ENCODE measurements at places on chromosomes 5 and 9. TPM values are rescaled to one million over a fixed set of nuclear protein-coding genes. Genes with fewer than 3 reads are reported as not detected.

The C5orf52 gene
- 0.42 TPM for total RNA-seq

The SLC1A1 gene
- total RNA-seq = not detected

The GARIN3 gene
- 0.19 TPM for total RNA-seq

The SLC25A2 gene
- 0.23 TPM for total RNA-seq

The BBLN gene
- 89.3 TPM for total RNA-seq

The BRD9 gene
- 82.0 TPM for total RNA-seq

The ADRB2 gene
- 0.37 TPM for total RNA-seq

The SLCO6A1 gene
- total RNA-seq = not detected

The CCNG1 gene
- total RNA-seq = 72.5 TPM

The TMEM215 gene
- not detected for total RNA-seq

The SMIM32 gene
- not detected for total RNA-seq

DNA sequence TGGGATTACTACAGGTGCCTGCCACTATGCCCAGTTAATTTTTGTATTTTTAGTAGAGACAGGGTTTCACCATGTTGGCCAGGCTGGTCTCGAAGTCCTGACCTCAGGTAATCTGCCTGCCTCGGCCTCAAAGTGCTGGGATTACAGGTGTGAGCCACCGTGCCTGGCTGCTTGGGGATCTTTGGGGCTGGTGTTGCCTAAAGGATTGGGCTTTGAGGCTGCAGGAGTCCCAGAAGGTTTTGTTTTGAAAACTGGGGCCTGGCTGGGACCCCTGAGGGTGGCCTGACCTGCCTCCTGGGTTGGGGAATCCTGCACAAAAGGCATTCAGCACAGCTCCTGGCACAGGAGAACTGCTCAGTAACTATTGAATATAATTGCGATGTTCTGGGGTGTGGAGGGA is 25.1 kb upstream of the SHB start:
- DNase-seq = no peak
- no peak overlapping the region for H3K4me3 ChIP-seq
- peaks cover 16% of the 10 kb centered on the region for H3K27me3 ChIP-seq
- H3K27ac ChIP-seq = no peak overlapping the region

DNA sequence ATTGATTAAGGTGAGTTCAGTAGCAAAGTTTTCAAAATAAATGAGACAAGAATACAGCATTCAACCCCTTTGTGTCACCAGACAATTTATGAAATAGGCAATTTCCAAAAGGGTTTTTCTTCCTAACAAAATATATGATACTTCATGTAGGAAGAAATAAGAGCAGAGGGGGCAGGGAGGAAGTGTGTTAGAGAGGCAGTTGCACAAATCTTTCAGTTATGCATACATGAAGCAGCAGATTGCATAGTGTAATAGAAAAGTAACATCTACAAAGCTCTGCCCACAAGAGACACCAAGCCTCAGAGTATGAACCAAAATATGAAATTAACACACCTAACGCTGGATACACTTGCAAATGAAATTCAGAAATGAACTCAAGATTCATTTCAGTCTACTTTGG is 157.0 kb downstream of the DENND1A start:
- no peak overlapping the region for H3K4me3 ChIP-seq
- H3K27ac ChIP-seq = no peak overlapping the region
- H3K36me3 ChIP-seq = no peaks in the 10 kb centered on the region
- H3K27me3 ChIP-seq = peaks cover 2% of the 10 kb centered on the region

GRCh38 chr9:75592586-75592985 is 297.9 kb upstream of the PCSK5 start:
- no peak for DNase-seq
- no peaks in the 10 kb centered on the region for H3K4me1 ChIP-seq
- no peaks in the 10 kb centered on the region for H3K36me3 ChIP-seq
- no peaks in the 10 kb centered on the region for H3K27me3 ChIP-seq
- H3K27ac ChIP-seq = no peak overlapping the region

- H3K4me3 ChIP-seq = no peak overlapping the region
- peaks cover 2% of the 10 kb centered on the region for H3K4me1 ChIP-seq
- no peak overlapping the region for H3K27ac ChIP-seq
- H3K36me3 ChIP-seq = no peaks in the 10 kb centered on the region
- no peak for DNase-seq
These were observed 32.2 kb upstream of the NOTCH1 start for GRCh38 chr9:136577941-136578625.

GRCh38 chr5:83837265-83837907 is 116.7 kb upstream of the HAPLN1 start:
- H3K36me3 ChIP-seq = no peaks in the 10 kb centered on the region
- H3K4me1 ChIP-seq = no peaks in the 10 kb centered on the region
- DNase-seq = no peak

DNA sequence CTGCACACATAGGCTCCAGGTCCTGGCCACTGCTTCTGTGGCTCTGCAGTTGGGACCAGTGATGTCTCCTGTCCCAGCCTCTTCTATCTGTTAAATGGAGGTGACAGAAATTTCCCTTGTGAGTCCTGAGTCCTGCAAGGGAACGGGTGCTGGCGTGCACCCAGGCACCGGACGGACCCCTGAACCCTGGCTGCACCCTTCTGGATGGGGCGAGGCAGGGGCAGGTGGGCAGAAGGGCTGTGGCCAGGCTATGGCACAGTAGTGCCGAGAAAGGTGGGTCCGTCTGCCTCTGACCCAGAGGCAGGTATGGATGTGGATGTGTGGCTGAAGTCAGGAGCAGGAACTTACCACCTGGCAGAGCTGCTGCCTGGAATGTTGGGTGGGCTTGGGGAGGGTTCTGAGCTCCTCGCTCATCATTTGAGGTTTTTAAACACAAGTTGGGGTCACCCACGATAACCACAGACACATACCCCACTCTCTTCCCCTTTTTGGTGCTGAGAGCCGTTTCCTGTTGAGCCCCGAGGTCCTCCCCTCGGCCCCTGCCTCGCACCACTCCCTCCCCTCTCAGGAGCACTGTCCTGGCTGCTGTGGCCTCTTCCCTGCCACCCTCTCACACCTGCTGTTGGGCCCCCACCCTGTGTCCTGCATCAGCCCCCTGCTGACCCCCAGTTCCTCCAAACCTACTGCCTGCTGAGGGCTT is 82.0 kb downstream of the COL5A1 start:
- no peaks in the 10 kb centered on the region for H3K36me3 ChIP-seq
- no peak for DNase-seq
- H3K27ac ChIP-seq = no peak overlapping the region
- H3K4me1 ChIP-seq = peaks cover 8% of the 10 kb centered on the region
- H3K27me3 ChIP-seq = peaks cover 3% of the 10 kb centered on the region
- no peak overlapping the region for H3K4me3 ChIP-seq

- H3K36me3 ChIP-seq = no peaks in the 10 kb centered on the region
- H3K4me3 ChIP-seq = no peak overlapping the region
- H3K4me1 ChIP-seq = no peaks in the 10 kb centered on the region
- DNase-seq = no peak
These were observed 41.3 kb upstream of the PHYKPL start for GRCh38 chr5:178273665-178274541.

GRCh38 chr5:124410539-124411488 is 335.6 kb downstream of the ZNF608 start:
- no peak overlapping the region for H3K27ac ChIP-seq
- H3K27me3 ChIP-seq = no peaks in the 10 kb centered on the region

DNA sequence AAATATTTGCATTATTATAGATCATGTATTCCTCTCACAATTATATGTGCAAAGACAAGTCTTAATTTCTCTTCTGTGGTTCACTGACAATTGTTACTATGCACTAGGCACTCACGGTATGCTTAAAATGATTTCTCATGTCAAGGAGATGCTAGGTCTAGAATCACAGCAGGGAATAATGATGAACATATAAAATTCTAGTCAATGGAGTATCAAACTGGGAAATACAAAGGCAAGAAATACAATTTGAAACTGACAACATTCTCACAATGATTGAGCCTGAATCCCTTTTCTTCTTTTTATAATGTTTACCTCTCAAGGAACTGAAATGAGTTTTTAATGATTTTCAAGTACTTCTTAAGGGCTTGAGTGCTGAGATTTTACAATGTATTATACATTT is 302.3 kb upstream of the GRAMD2B start:
- no peaks in the 10 kb centered on the region for H3K36me3 ChIP-seq
- H3K4me1 ChIP-seq = no peaks in the 10 kb centered on the region
- H3K27ac ChIP-seq = no peak overlapping the region
- H3K27me3 ChIP-seq = no peaks in the 10 kb centered on the region
- H3K4me3 ChIP-seq = no peak overlapping the region

- no peak overlapping the region for H3K4me3 ChIP-seq
- H3K27ac ChIP-seq = no peak overlapping the region
These were observed 57.5 kb downstream of the PSAT1 start for GRCh38 chr9:78354324-78354973.

DNA sequence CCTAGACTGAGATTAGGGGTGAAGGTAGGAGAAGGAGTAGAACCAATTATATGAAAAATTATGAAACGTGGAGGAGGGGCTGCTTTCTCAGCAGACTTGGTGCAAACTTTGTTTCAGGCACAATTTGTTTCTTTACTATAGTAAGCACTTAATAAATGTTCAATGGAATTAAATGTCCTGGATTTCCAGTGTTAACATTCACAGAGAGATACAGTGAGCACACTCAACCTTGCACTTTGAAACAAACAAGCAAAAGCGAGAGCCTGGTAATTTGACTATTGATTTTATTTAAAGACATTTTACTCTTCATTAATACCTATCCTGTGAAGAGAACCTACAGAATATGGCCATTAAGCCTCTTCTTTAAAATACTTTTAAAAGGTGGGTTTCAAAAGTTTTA is 933 bp downstream of the LECT2 start:
- no peak for DNase-seq
- no peak overlapping the region for H3K27ac ChIP-seq
- H3K36me3 ChIP-seq = no peaks in the 10 kb centered on the region
- H3K4me1 ChIP-seq = no peaks in the 10 kb centered on the region

DNA sequence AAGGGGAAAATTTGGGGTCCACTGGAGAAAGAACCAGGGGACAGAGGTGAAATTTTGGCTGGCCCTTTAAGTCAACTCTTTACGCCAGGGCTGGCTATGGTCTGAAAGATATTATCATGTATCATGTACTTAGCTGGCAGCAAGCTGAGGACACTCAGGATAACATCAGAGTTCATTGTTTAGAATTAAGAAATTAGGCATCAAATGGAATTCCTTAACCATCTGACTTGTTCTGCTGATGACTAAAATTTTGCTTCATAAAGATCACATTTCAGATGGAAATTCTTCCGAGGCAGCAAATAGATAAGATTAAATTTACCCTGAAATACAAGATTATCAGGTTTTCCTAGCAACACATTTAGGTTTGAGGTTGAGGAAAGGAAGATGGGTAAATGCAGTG is 269.4 kb upstream of the KLF9 start:
- H3K4me3 ChIP-seq = no peak overlapping the region
- DNase-seq = no peak
- H3K4me1 ChIP-seq = no peaks in the 10 kb centered on the region
- H3K27me3 ChIP-seq = peaks cover 9% of the 10 kb centered on the region

DNA sequence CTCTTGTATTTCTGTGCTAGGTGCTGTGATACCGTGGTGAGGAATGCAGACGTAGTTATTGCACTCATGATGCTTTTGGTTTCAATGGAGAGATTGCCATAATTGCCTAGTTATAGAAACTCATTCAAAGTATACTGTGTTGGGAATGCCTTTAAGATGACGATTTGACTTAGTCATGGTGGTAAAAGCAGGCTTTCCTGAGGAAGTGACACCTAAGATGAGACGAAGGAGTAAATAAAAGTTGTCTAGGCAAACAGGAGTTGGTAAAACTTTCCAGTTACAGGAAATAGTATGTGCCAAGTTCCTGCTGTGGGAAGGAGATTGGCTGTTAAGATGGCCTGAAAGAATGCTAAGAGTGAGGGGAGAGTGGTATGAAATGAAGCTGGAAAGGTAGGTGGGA is 48.1 kb downstream of the FOCAD start:
- no peak overlapping the region for H3K27ac ChIP-seq
- peaks cover 9% of the 10 kb centered on the region for H3K36me3 ChIP-seq
- peaks cover 8% of the 10 kb centered on the region for H3K4me1 ChIP-seq
- H3K4me3 ChIP-seq = no peak overlapping the region

- H3K4me1 ChIP-seq = peaks cover 8% of the 10 kb centered on the region
- H3K27ac ChIP-seq = no peak overlapping the region
- H3K4me3 ChIP-seq = no peak overlapping the region
- H3K27me3 ChIP-seq = no peaks in the 10 kb centered on the region
These were observed 70.7 kb downstream of the THBS4 start for GRCh38 chr5:80105698-80106439.

GRCh38 chr5:93022796-93023447 is 558.1 kb downstream of the NR2F1-AS1 start:
- H3K27ac ChIP-seq = no peak overlapping the region
- H3K36me3 ChIP-seq = no peaks in the 10 kb centered on the region
- DNase-seq = no peak
- no peaks in the 10 kb centered on the region for H3K4me1 ChIP-seq
- H3K27me3 ChIP-seq = no peaks in the 10 kb centered on the region

DNA sequence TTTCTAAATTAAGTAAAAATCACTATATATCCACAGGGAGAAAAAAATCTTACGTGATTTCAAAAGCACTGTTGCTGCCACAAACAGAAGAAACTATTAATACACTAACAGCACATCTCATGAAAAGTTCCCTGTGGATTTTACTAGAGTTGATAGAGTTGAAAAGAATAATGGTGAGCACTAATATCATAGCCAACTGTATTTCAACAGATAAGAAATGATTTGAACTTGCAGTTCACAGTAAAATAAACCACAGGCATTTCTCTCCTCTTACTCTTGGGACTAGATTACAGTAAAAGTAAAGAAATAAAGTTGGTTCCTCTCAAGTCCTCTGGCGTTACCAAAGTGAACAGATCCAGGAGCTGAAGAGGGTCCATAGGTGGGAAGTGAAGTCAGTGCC is 27.9 kb downstream of the AGTPBP1 start:
- no peaks in the 10 kb centered on the region for H3K27me3 ChIP-seq
- no peak overlapping the region for H3K4me3 ChIP-seq
- peaks cover 16% of the 10 kb centered on the region for H3K4me1 ChIP-seq
- H3K36me3 ChIP-seq = peaks cover 21% of the 10 kb centered on the region
- DNase-seq = no peak
- no peak overlapping the region for H3K27ac ChIP-seq

- peak overlapping the region; percentile 86 for H3K27ac ChIP-seq
- H3K36me3 ChIP-seq = peaks cover 9% of the 10 kb centered on the region
- no peaks in the 10 kb centered on the region for H3K27me3 ChIP-seq
- peak overlapping the region; percentile 81 for H3K4me3 ChIP-seq
These were observed 136.6 kb upstream of the DMAC1 start for GRCh38 chr9:7936163-7936562.

GRCh38 chr5:17329571-17329970 is 112.1 kb downstream of the BASP1 start:
- H3K27me3 ChIP-seq = no peaks in the 10 kb centered on the region
- H3K27ac ChIP-seq = no peak overlapping the region
- no peak overlapping the region for H3K4me3 ChIP-seq

DNA sequence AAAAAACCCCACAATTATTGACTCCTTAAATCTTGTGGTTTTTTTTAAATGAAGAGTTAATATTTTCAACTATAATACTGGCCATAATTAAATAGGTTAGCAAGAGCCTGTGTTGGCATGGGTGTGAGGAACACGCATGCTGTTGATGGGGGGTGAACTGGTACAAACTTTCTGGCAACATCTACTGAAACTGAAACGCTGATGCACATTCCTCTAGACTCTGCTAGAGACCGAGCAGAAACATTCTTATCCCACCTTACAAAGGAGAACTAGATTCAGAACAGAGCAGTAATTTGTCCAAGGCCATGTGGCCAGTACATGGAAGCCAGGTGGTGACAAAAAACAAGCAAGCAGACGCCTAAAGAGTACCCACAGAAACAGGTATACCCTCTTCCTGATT is 2.4 kb downstream of the BICD2 start:
- H3K36me3 ChIP-seq = no peaks in the 10 kb centered on the region
- no peak for DNase-seq
- no peaks in the 10 kb centered on the region for H3K27me3 ChIP-seq

- peaks cover 4% of the 10 kb centered on the region for H3K27me3 ChIP-seq
- H3K4me1 ChIP-seq = no peaks in the 10 kb centered on the region
- H3K4me3 ChIP-seq = no peak overlapping the region
These were observed 146.8 kb upstream of the DAPK1 start for GRCh38 chr9:87350915-87351314.
